CD4-positive, alpha-beta T cell treated with Interleukin-21 for 1 hour (primary cell): ENCODE measurements at places on chromosomes 11 and 22.

- no peak for DNase-seq
Measured at GRCh38 chr11:37343290-37343689, 745.3 kb upstream of the RAG2 start.

DNA sequence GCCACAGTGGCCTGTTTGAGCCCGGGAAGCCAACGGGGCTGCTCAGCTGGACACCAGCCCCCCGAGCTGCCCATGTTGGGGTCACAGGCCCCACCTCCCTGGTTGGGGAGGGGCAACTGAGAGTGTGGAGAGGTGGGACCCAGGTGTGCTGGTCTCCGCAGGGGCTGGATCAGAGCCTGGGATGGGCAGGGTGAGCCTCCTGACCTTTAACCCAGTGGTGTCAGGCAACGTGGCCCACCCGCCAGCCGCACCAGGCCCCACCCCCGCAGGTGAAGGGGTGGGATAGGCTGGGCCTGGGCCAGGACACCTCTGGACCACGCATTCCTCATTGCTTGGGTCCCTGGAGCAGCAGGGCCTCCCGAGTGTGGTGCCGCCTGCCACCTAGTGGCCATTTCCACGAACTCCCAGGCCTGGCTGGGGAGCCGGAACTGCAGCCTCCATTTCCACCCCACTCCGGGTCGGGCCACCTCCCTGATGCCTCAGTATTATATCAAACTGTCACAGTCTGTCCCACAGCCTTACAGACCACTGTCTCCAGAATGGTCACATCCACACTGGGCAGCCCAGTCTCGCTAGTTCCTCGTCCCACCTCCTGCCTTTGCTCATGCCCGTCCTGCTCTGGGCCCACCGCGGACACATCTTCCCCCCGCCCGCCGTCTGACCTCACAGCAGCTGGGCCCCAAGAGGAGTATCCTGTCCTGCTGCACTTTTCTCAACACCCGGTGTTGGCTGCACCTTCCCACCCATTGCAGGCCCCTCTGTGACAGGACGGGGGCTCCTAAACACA is 13.3 kb upstream of the PPP6R3 start:
- peak; percentile 78 for DNase-seq

DNA sequence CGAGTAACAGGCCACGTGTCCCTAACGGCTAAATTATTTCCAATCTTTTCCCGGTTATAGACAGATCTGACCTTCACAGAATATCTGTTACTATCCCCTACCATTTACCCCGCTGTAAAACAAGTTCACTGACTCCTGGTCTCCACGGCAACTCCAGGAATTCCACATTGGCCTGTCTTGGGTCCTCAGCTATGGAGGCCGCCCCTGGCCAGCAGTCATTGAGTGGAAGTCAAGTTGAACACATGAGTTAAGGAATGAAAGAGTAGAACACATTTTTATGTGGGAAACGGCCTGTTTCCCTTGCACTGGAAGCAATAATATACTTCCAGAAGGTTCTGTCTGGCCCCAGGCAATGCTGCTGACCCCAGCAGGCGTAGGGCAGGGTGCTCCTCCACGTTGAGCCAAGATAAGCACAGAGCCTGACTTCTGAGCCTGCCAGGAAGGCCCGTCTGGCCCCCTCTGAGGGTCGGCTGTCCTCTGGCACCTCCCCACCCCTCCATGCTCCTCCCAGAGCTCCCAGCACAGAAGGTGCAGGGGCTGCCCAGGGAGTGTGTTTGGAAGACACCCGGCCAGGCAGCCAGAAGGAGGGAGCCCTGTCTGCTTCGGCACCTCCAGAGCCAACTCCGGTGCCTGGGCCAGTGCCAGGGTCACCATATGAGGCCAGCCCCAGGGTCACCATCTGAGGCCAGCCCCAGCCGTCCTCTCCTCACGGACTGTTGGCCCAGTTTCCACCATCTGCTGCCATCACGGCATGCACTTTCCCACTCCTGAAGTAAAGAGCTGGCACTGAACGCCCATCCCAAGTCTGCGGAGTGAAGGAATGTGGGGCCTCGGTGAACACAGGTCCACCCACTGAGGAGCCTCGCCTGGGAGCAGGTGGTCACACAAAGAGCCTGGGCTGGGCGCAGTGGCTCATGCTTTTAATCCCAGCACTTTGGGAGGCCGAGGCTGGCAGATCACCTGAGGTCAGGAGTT is 813.2 kb downstream of the BRD1 start:
- no peak for DNase-seq

- DNase-seq = no peak
Measured at GRCh38 chr11:111691176-111691575, 75.0 kb downstream of the PPP2R1B start.

- DNase-seq = no peak
Measured at GRCh38 chr22:48352086-48352911, 1475.4 kb downstream of the BRD1 start.

GRCh38 chr22:36136988-36137387 is 23.6 kb downstream of the APOL3 start:
- DNase-seq = no peak

- DNase-seq = peak; percentile 45
Measured at GRCh38 chr11:67371189-67371910, 2.0 kb downstream of the CLCF1 start.

GRCh38 chr11:116454020-116454645 is 318.7 kb downstream of the BUD13 start:
- DNase-seq = no peak

GRCh38 chr11:78290293-78291176 is 101.8 kb downstream of the USP35 start:
- DNase-seq = peak; percentile 32

- DNase-seq = no peak
Measured at GRCh38 chr11:64705501-64705900, 17.5 kb downstream of the NRXN2 start.

DNA sequence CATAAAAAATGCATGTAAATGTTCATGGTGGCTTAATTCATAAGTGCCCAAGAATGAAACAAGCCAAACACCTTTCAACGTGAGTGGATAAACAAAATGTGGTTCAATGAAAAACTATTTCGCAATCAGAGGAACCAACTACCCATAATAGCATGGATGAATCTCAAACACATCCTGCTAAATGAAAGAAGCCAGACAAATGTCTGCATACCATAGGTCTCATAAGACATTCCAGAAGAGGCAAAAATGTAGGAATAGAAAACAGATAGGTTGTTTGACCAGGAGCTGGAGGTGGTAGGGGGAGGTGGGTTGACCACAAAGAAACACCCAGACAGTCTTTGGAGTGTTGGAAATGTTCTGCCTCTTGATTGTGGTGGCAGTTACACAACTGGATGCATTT is 13.2 kb upstream of the OSBPL5 start:
- DNase-seq = no peak

DNA sequence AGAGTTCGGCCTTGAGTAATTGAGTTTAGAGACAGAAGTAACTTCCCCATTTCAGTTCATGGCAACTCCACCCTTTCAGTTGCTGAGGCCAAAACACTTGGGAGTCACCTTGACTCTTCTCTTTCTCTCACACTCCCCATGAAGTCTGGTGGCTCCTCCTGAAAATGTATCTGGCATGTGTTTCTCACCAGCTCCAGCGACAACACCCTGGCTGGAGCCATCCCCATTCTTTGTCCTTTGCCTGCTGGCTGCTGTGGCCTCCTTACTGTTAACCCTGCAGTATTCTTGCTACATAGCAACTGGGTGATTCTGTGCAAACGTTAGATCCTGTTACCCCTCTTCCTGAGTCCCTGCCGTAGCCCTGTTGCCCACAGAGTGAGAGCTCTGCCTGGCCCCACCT is 23.8 kb downstream of the SLC6A5 start:
- no peak for DNase-seq

GRCh38 chr11:41058138-41058537 is 401.3 kb downstream of the LRRC4C start:
- DNase-seq = no peak

- no peak for DNase-seq
Measured at GRCh38 chr11:111406589-111406988, 27.5 kb upstream of the POU2AF1 start.

DNA sequence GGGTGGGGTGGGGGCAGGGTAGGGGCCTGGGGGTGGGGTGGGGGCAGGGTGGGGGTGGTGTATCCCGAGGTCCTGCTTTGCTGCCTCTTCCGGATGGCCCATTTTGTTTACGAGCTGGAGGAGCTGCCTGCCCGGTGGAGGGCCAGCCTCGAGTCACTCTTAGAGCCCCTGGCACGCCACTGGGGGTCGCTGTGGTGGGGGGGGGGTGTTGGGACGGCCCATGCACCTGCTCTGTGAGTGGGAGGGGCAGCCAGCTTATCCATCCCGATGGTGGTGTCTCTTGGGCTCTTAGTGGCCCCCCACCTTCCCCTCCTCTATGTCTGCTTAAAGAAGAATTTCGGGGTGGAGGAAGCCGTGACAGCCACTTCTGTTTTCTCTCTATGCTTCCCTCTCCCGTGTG is 24.6 kb downstream of the MRGPRD start:
- peak; percentile 34 for DNase-seq

GRCh38 chr11:67436459-67437081 is 912 bp downstream of the PTPRCAP start:
- peak; percentile 73 for DNase-seq

DNA sequence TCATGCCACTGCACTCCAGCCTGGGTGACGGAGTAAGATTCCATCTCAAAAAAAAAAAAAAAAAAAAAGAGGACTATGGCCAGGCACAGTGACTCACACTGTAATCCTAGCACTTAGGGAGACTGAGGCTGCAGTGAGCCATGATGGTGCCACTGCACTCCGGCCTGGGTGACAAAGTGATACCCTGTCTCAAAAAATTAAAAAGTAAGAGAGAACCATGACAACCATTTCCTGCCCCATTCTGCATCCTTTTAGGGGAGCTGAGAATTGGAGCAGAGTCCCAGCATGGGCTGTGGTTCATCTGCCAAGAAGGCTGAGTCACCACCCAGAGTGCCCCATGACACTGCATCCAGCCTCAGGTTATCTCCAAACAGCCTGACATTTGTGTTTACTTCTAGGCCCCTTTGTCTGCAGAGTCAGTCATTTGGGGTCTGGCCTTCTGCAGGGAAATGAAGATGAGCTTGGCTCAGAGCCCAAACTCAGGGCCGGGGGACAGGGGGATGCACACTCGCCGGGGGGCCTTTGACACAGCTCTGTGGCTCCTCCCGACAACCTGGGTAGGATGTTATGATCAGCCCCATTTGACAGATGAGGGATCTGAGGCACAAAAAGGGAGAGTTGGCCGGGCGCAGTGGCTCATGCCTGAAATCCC is 4.7 kb downstream of the CSDC2 start:
- DNase-seq = no peak

- DNase-seq = no peak
Measured at GRCh38 chr11:48066881-48067800, 86.8 kb downstream of the PTPRJ start.

- no peak for DNase-seq
Measured at GRCh38 chr11:114083391-114084252, 24.1 kb downstream of the ZBTB16 start.

- DNase-seq = no peak
Measured at GRCh38 chr11:69099180-69099579, 50.4 kb downstream of the TPCN2 start.
